ENCODE measurements at places on chromosomes 2 and 18.

DNA sequence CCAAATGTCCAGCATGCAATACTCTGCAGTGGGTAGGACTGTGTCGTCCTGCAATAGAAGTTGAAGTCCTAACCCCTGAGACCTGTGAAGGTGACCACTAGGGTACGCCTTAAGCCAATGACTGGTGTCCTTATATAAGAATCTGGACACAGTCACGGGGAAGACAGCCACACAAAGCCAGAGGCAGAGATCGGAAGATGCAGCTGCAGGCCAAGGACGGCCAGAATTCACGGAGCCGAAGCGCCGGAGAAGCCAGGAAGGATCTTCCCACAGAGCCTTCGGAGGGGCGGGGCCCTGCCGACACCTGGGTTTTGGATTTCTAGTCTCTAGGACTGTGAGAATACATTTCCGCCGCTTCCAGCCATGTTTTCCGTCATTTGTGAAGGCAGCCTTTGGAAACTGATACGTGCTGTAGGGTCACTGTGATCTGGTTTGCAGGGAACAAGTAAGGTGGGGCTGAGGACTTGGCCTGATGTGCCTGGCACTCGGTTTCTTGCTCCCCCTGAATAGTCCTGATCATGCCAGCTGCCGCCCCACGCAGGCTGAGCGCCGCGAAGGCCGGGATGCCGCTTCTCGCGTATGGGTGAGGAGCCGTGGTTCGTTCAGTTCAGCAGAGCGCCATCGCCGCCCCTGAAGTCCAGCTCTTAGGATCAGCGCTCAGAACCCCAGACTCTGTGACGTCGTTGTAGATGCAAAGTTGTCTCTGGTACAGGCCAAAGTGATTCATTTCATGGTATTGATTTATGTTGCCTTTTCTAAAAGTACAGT, 38.7 kb downstream of the PTGR3 start:
- no peak for DNase-seq

DNA sequence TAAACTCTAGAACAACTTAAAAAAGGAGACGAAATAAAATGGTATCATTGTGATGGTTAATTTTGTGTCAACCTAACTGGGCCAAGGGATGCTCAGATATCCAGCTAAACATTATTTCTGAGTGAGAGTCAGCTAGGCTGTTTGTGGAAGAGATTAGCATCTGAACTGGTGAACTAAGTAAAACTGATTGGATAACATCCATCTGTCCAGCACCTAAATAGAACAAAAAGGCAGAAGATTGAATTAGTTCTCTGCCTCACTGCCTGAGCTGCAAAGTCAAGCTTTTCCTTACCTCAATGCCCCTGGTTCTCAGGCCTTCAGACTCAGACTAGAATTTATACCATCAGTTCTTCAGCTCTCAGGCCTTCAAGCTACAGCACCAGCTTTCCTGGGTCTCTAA, 30.0 kb downstream of the PPP3R1 start:
- DNase-seq = no peak

DNA sequence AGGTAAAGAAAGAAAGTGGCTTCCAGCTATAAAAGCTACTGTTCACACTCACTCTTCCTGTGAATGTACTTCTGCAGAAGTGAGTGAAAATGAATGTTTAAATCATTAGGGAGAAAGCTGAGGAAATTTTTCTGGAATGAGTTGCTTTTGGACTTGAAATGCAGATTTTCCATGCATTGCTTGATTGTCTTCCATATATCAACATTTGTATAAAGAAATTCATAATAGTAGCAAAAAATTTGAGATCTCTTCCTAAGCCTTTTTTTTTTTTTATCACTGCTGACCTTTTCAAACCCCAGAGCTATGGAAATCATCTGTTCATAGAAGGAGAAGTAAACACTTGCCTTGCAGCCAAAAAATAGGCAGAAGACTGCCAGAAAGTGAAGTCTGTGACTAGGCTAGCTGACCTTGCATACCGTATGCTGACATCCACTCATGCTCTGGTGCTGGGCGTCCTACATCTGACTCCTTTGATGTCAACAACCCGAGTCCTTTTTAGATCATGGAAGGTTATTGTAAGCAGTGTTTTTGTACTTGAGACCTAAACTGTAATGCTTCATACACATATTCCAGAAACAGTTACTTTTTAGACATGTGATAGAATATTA, 154.5 kb upstream of the RASGRP3 start:
- no peak for DNase-seq

GRCh38 chr2:206480161-206480560, 36.8 kb downstream of the ADAM23 start:
- DNase-seq = no peak

GRCh38 chr18:5998166-5998881, 103.0 kb upstream of the TMEM200C start:
- DNase-seq = no peak

All from COLO829 (cell line).